ENCODE measurements at places on chromosomes 6 and 20.

DNA sequence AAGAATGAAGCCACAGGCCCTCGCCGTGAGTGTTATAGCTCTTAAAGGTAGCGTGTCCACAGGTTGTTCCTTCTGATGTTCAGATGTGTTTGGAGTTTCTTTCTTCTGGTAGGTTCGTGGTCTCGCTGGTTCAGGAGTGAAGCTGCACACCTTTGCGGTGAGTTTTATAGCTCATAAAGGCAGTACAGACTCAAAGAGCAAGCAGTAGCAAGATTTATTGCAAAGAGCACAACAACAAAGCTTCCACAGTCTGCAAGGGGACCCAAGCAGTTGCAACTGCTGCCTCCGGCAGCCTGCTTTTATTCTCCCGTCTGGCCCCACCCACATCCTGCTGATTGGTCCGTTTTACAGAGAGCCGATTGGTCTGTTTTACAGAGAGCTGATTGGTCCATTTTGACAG, 5.2 kb downstream of the HIVEP1 start:
- no peak for DNase-seq

DNA sequence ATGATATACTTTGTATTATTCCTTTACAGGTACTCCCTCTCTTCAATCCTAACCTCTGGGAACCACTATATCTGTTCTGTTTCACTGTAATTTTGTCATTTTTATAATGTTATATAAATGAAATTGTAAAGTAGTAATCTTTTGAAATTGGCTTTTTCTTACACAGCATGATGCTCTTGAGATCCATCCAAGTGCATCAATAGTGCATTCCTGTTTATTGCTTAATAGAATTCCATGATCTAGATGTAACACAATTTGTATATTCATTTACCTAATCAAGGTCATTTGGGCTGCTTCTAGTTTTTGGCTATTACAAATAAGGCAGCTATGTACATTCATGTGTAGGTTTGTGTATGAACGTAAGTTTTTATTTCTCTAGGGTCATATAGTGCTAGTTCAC, 174.6 kb downstream of the KHDC1L start:
- DNase-seq, result no peak

GRCh38 chr6:154112181-154112809, 73.3 kb downstream of the OPRM1 start:
- no peak for DNase-seq

GRCh38 chr6:111828809-111829208, 44.4 kb downstream of the FYN start:
- DNase-seq, result no peak

- no peak for DNase-seq
Observed at GRCh38 chr6:119339941-119340456, 9.6 kb downstream of the MAN1A1 start.

DNA sequence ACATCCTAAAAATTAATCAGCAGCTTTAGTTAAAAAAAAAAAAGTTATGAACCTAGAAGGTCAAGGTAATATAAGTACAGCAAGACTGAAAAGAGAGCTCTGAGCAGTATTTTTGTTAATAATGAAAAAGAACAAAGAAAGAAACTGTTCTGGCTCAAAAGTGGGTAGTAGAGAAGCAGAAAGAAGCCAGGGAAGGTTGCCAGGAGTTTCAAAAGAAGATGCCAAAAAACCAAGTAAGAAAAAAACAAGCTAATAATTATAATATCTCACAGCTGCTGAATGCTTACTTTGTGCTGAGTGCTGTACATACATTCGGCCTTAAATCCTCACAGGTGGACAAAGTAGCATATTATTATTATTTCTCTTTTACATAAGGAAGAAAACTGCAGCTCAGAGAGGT, 31.9 kb downstream of the NRSN1 start:
- DNase-seq, result no peak

GRCh38 chr6:64000818-64001491, 365.4 kb downstream of the PHF3 start:
- no peak for DNase-seq

DNA sequence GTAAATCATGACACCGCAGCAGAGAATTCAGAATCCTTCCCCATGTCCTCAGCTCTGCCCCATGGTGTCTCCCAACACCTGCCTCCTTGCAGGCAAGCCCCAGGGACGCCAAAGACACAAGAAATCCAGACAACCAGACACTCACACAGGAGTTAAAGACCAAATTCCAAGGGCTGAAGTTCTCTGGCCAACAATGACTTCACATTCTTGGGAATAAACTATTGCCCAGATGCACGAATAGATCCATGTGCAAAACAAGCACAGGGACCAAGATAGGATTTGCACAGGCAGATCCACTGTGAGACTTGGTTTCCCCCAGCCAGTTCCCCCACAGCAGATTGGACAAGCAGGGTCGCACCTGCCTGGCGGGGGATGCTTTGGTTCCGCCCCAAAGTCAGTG, 246.7 kb downstream of the SOD2 start:
- DNase-seq, result no peak

DNA sequence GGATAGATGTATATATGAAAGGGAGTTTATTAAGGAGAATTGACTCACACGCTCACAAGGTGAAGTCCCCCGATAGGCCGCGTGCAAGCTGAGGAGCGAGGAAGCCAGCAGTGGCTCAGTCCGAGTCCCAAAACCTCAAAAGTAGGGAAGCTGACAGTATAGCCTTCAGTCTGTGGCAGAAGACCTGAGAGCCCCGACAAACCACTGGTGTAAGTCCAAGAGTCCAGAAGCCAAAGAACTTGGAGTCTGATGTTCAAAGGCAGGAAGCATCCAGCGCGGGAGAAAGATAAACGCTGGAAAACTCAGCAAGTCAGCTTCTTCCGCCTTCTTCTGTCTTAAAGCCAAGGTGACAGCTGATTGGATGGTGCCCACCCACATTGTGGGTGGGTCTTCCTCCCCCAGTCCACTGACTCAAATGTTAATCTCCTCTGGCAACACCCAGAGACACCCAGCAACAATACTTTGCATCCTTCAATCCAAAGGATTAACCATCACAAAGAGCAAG, 102.6 kb upstream of the GJE1 start:
- DNase-seq, result no peak

DNA sequence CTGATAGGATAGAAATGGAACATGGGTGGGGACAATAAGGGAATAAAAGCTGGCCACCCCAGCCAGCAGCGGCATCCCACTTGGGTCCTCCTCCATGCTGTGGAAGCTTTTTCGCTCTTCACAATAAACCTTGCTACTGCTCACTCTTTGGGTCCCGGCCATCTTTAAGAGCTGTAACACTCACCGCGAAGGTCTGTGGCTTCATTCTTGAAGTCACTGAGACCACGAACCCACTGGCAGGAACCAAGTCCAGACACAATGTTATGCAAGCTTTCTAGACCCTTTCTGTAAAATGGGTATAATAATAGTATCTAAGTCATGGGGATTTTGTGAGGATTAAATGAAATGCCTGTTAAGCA, 48.9 kb upstream of the EZR start:
- no peak for DNase-seq

DNA sequence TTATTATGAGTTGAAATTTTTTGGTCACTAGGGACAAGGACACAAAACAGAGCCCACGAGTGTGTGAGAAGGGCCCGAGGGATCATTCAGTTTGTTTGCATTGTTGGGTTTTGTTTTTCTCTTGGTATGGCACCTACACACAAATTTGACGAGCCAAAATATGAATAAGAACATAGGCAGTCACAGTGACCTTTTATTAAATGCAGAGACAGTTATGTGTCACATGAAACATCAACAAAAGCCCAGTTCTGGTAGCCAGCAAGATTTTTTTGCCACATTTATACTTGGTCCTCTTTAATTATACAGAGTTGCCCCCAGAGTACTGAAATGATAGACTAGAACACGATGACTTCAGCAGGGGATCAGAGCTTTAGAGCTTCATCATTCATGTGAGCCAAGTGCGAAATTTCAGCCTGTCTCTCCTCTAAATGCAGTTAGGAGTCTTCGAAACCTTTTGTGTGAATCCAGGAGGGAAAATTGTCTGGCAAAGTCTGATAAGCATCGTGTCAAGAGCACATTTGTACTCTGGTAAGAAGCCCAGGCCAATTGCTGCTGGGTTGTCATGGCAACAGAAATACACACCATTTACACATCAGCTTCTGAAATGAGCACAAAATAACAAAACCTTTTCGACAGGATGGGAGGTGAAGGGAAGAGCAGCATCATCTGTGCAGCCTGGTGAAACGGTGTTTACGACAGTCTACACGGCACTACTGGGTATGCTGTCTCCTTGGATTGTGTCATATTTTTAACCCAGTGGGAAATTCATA, 79.2 kb upstream of the RIPOR2 start:
- DNase-seq, result peak; percentile 56

DNA sequence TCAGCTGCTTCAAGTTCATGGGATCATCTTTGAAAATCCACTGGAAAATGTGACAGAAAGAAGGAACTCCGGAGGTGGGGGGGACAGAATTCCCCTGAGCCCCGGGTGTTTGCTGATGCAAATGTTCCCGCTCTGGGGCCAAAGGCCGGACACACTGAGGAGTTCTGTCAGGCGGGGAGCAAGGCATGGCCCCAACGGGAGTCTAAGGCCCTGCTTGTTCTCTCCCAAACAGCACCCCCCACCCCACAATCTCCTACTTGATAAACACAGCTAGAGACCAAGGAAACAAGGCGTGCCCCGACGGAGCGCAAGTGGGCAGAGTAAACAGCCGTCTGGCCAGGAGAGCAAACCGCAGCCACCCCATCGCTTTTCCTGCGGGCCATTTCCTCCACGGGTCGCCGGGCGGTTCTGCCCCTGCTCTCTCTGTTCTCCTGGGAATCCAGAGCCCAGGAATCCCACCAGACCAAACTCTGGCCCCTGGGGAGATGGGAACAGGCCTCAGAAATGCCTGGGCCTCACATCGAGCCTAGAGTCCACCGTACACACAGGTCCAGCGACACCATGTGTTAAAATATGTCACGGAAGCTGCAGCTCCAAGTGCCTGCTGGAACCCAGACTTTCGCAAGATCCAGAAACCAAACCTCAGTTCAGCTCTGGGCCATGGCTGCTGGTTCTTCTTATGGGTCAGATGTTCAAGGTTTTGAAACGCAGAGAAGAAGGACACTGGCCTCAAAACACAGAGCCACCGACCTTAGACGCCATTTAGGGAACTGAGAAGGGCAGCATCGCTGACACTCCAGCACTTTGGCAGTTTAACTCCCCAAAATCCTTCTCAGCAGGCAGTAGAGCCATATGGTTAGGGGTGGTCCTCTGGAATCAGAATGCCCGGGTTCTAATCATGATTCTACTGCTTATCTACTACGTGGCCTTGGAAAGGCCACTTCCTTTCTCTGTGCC, 104.2 kb downstream of the PREX1 start:
- no peak for DNase-seq

GRCh38 chr6:16130437-16130891, 1.6 kb downstream of the MYLIP start:
- peak; percentile 20 for DNase-seq
